ENCODE measurements at places on chromosomes 3 and 15.

GRCh38 chr3:127497676-127498075 lies 92.9 kb downstream of the TPRA1 start:
- no peak for DNase-seq

- DNase-seq: no peak
Observed at GRCh38 chr15:77886805-77887448, 190.6 kb downstream of the TBC1D2B start.

DNA sequence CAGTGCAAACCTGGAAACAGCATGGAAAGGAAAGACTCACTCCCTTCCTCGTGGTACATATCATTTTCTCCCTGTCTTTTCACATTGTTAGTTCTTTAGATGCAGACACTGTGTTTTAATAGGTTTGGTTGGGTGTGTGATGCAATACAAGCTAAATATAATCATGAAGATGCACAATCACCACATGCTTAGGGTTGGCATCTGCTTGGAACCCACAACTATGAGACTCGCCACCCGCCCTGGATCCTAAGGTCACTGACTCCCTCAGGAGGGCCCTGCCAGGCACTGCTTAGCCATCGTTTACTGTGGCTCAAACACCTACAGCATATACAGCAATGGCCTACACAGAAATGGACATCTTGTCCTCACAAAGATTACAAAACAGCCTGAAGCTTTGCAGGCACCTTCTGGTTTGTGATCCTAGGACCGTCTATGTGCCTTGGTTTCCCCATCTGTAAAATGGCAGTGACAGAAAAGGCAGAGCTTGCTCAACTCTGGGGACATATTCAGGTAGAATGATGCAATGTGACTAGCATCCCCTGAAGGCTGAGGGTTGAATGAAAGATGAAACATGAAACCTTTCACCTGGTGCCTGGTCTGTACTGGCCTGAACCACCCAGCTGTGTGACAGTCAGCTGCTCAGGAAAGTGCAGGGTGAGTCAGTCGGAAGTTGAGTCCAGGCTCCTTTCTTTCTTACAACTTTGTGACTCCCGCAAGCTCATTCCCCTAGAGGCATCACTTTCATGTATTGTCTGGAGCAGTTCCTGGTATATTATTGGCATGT lies 123.6 kb upstream of the PFN2 start:
- no peak for DNase-seq

- DNase-seq: no peak
Observed at GRCh38 chr15:96339619-96340347, 9.3 kb downstream of the NR2F2 start.

DNA sequence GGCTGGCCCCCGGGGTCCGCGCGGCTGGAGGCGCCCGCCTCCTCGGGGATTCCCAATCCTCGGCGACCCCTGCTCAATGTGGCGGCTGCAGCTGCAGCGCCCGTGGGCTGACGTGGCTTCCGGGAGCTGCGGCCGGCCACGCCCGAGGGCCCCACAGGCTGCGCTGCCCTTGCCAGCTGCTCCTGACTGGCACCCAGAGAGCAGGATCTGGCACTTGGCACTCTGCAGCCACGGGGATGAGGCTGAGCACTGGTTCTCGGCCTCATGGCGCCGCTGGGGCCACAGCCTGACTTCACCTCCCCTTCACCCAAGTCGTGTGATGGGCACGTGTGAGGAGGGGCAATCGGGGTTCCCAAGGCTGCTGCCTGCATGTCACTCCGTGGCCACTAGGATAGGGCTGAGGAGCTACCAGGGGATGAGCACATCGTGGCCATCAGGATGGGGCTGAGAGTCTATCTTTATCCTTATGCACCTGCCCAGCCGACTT lies 267.8 kb upstream of the FRG2C start:
- no peak for DNase-seq

GRCh38 chr15:77798151-77798835 lies 165.6 kb upstream of the LINGO1 start:
- no peak for DNase-seq

DNA sequence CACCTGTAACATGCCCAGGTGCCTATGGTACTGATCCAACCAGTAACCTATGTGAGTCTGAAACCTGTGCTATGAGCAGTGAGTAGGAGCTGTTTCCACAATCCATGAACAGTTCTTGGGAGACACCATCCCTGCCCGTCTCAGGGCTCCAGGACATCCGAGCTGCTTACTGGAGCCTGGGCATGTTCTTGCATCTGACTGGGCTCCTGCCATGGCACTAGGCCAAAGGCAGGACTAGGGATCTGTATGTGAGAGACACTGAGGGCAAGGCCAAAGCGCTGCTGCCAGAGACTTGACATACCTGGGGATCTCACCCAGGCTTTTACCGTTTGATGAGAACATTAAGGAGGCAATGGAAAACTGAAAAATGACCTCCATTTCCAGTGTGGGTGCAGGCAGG lies 59.8 kb downstream of the WDR76 start:
- no peak for DNase-seq

DNA sequence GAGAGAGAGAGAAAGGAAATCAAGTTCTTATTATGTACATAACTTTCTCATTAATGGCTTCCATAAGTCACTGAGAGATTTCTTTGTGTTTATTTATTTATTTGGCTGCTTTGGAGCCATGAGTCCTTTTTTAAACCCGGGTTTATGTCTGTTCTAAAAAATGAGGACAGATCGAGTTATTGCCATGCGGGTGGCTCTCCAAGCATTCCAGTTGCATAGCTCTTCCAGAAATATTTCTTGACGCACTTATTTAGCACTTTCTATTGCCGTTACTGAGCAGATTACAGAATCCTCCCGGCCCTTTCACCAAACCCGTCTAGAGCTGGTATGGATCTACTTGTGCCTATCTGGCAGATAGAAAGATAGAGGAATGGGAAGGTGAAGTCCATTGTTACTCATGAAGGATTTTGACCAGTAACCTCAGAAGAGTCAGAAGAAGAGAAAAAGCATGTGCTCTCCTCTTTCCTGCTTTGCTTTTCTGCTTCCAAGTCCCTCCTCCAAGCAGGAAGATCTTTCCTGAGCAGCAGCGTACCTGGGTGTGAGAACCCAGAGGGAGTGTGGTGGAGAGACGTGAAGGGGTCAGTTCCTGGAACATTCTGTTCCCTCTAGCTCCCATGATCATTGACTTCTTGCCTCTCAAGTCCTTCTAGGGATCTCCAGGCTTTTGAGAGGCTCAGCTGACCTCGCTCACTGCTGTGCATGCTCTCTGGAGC lies 112.8 kb downstream of the LPP start:
- no peak for DNase-seq

DNA sequence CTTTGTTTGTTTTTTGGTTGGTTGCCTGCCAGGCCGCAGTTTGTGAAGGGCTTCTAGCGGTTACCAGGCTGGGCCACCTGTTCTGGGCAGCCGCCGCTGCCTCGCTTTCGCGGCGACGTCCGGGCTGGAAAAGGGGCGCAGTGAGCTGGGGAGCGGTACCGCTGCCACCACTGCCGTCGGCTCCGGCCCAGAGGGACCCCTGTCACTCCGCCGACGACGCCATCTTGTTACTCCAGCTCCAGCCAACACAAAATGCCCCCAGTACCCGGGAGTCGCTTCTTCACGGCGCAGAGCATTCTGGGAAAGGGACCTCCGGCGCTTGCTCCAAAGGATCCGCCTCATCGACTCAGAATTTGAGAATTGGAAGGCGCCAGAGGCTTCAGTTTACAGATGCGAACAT lies 238.8 kb downstream of the CDIN1 start:
- no peak for DNase-seq

- DNase-seq: no peak
Observed at GRCh38 chr3:145557405-145557804, 603.6 kb downstream of the PLOD2 start.

DNA sequence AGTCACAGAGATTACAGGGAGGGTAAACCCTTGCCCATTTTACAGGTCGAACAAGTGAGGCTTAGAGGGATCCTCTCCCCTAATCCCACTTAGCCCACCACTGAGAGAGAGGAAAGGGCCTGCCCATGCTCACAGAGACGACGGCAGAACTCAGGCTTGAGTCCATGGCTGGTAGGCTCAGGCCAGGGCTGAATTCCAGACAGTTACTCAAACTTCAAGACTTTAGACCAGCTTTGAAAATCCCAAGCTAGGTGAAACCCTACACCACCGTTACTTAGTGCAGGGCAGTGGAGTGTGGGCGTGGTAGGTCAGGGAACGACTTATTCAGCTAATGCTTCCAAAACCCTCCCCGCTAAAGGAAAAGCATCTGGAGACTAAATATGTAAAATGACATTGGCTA lies 16.4 kb downstream of the GRIP2 start:
- no peak for DNase-seq

- DNase-seq: no peak
Observed at GRCh38 chr3:67418426-67419217, 235.8 kb downstream of the SUCLG2 start.

GRCh38 chr15:40098489-40099261 lies 10.0 kb downstream of the BMF start:
- DNase-seq: peak; percentile 89

- DNase-seq: no peak
Observed at GRCh38 chr15:56871185-56871584, 47.3 kb upstream of the TCF12 start.

GRCh38 chr3:17044855-17045254 lies 160.1 kb downstream of the PLCL2 start:
- DNase-seq: no peak

DNA sequence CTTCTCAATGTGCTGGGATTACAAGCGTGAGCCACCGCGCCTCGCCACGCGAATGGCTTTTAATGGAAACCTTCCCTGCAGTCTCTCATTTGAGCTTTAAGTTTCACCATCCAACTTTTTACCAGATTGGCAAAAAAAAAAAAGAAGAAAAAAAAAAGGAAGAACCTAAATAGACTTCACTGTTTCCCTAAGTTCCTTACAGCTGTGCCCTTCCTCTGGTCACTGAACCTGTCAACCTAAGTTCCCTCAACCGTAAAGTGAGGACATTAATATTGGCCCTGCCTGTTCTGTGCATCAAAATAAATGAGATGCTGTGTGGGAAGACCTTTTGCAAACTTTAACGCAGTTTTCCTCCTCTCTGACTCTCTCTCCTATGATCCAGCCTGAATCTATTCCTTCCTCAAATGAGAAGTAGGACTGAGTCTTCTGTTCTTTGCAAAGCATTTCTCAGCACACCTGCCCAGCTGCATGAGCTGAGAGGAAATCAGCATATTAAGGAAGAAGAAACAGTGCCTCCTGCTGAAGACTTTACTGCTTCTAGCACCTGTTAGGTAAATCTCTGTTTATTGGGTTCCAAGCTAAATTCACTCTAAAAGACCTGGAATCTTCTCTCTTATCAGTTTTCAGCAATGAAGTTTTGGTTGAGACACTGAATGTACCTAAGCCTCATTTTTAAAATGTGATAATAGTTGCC lies 99.6 kb upstream of the ETV5 start:
- peak; percentile 33 for DNase-seq

DNA sequence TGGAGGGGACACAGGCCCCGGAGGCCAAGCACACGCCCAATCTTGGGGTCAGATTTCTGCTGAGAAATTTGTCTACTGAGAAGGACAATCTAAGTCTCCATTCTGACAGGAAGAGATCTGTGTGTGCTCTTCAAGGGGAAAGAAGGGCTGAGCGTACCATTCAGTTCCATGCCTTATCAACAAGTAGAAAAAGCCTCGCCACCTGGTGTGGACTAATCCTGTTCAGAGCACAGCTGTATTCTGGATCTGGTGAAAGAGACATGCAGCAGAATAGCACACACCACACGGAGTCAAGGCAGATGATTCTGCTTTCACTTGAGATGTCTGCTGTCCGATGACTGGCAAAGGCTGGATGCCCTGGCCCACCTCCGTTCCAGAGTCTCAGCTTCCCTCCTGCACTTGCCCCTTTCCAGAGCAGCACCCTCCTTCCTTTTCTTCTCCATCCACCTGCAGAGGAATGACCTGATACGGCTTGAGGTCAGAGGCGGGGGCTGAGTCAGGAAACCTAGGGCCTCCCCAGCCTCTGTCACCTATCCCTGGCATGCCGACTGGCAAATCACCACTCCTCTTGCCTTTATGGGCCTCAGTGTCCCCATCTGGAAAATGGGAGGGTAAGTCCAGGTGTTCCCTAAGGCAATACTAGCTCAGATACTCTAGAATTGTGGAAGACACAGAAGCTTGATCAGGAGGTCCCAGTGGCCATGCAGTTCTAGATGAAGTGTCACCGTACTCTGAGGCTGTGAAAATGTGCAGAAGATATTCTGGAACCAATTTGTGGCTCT lies 36.9 kb upstream of the CTSH start:
- no peak for DNase-seq

GRCh38 chr15:85422607-85423006 lies 42.2 kb downstream of the AKAP13 start:
- no peak for DNase-seq

DNA sequence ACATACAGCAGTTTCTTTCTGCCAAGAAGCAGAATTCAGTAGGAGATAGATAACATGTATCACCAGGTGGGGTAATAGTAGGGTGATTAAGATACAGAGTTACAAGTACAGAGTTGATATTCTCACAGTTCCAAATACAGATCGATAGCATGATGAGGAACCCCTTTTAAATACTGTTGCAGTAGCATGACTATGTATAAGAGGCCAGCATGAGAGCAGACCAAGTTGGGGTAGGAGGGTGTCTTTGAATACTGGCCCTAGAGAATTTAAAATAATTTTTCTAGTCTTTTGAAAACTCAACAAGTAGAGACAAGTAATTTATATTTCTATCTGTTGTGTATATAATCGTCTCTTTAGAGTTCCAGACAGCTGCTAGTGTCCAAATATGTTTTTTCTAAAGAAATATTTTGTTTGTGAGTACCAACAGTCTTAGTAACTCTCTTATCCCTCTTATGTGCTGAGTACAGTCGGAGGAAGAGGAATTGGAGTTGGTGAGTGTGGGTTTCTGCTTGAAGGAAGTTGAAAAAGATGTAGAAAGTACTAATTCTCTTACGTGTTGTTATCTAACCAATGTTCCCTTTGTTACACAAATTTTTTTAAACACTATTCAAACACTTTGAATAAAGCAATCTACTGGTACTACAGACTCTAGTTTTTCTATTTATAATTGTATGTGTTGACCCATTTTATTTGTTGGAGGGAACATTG lies 30.2 kb downstream of the LYSMD4 start:
- no peak for DNase-seq

DNA sequence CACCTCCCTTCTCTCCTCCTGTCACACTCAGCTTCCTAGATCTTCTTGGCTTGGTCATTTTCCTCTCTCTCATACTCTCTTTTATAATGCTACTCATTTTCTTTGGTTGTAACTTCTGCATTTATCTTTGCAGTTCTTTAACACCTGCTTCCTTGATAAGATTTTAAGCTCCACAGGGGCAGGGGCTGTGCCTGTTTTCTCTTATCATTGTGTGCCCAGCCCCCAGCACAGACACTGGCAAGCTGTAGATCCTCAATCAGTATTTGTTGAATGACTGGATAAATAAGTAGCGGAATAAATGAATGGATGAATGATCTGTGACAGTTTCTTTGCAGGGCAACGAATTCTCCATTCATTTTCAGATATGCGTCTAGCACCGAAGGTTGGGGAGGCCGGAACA lies 64.3 kb upstream of the MEX3B start:
- no peak for DNase-seq

DNA sequence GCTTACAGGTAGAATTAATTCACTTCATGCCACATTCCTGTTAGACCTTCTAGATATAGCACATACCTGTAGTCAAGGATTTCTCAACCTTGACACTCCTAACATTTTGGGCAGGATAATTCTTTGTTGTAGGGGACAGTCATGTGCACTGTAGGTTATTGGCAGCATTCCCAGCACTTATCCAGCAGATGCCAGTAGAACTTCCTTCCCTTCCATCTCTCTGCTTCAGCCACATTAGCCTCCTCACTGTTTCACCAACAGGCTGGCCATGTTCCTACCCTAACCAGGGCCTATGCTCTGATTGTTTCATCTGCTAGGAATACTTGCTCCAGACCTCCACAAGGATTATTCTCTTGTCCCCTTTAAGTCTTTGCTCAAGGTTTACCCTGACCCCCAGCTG lies 68.0 kb upstream of the STAC start:
- no peak for DNase-seq

GRCh38 chr3:72338942-72339669 lies 509.1 kb downstream of the SHQ1 start:
- no peak for DNase-seq
